Posterior cingulate gyrus (tissue), 11 donors: ENCODE measurements at places on chromosomes 2 and 18.
A peak's percentile ranks its signal among the peaks of the same experiment; 100 is the strongest.

- no peak for DNase-seq
Measured at GRCh38 chr2:163649080-163649479, 86.7 kb downstream of the FIGN start.

DNA sequence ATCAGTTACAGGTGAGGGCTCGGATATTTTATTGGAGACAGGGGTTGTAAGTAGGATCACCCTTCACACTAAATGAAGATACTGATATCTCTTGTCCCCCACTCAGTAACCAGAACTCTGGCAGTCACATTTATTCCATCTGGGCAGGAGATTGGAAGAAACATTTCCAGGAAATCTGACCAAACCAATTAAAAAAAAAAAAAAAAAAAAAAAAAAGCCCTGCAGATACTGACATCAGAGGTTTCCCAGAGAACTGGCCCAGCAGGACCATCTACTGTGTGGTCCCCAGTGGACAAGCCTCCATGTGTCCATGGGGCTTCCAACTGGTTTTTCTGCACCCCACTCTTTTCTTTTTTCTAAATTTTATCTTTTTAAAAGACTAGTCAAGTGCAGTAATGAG, 41.3 kb downstream of the SH2D6 start:
- peak; percentile 22 for DNase-seq

GRCh38 chr2:126932529-126932928, 33.8 kb downstream of the TEX51 start:
- DNase-seq: no peak

GRCh38 chr2:235501673-235502031, 7.8 kb downstream of the AGAP1 start:
- no peak for DNase-seq

DNA sequence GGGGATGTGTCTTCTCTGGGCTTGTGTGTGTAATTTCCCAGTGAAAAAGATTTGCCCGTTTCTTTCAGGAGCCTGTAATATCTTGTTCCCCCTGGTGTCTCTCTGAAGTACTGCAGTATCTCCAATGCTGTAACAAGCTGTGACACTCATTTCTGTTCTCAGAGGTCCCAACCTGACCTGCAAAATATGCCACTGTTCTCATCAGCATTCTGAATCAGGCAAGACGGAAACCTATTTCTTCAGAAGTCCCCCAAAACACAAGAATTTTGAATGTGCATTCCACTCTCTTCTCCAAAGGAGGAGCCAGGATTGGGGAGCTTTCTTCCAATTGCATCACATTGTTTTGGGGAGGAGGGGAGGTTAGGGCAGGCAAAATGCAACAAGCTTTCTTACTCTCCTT, 77.0 kb upstream of the CNGA3 start:
- DNase-seq: no peak
